EH (cell line): ENCODE measurements at places on chromosomes 2 and 18.
A peak's percentile ranks its signal among the peaks of the same experiment; 100 is the strongest.

DNA sequence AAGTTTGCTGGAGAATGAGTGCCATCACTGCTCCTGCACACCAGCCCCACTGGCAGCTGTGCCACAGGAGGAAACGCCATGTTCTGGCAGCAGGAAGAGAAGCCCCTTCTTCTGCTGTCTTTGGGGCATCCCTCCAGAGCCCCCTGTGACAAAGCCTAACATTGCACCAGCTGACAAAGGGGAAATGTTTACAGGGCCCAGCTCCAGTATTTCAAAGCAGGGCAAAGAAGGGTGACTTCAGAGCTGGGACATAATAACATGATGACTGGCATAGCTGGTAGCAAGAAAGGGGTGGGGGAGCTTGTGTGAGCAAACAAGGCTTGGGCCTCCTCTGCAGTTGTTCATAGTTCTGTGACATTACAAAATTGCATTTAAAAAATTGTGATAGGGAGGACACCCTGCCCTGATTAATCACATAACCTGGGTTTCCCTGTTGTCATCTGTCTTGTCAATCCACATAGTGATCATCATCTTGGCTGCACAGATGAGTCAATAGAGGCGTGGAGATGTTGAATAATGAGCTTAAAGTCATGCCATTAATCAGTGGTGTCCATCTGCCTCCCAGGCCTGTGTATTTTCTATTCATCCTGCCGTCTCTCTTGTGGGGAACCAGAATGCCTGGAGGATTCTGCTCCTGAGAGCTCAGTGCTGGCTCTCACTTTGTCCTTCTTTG is 29.1 kb upstream of the PDIA6 start:
- no peak for DNase-seq

GRCh38 chr2:36489281-36489680 is 108.7 kb downstream of the FEZ2 start:
- DNase-seq, result peak; percentile 97

GRCh38 chr2:135162377-135162776 is 110.3 kb downstream of the RAB3GAP1 start:
- no peak for DNase-seq

- no peak for DNase-seq
Observed at GRCh38 chr2:10752236-10752635, 30.8 kb downstream of the ATP6V1C2 start.

DNA sequence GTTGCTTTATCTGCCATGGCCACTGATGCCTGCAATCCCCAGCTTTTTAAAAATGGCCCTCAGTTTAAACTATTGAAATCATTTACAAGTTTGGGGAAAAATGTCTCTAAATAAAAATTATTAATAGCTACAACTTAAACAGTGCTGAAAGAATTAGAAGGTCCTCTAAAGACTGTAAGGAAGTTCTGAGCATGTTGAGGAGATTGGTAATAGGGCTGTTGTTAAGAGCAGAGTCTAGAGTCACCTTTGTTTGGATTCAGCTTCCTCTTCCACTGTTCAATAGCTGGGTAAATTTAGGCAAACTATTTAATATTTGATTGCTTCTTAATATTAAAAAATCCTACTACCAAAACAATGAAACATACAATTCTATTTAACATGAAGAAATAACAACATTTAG is 1127.1 kb upstream of the DDX18 start:
- no peak for DNase-seq

DNA sequence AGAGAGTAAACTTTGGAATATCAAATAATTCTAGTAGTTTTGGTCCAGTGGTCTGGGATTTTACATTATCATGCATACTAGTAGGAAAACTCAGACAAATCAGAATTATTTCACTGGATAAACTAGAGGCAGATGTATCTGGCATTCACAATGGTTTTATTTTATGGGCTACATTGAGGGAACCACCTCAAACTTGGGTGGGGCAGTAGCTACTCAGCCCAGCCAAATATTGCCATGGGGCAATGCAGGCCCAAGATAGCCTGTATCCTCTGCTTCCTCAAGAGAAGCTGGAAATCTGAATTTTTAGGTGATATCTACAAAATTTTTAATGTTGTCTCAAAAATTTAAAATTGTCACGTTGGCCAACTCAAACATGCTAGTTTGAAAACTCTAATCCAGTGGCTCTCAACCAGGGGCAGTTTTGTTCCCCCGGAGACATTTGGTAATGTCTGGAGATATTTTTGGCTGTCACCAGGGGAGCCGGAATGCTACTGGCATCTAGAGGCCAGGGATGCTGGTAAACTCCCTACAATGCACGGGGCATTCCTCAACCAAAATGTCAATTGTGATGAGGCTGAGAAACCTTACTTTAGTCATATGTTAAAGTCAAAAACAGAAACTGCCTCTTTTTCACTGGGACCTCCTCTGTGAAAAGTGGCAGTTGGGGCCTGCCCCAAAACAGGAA is 172.8 kb upstream of the SPRED2 start:
- no peak for DNase-seq
